ENCODE measurements at places on chromosomes 2 and 18. TPM values are rescaled to one million over a fixed set of nuclear protein-coding genes. Genes with fewer than 3 reads are reported as not detected.

GRCh38 chr2:137950238-137950637 lies 14.0 kb upstream of the HNMT start:
- DNase-seq = no peak

DNA sequence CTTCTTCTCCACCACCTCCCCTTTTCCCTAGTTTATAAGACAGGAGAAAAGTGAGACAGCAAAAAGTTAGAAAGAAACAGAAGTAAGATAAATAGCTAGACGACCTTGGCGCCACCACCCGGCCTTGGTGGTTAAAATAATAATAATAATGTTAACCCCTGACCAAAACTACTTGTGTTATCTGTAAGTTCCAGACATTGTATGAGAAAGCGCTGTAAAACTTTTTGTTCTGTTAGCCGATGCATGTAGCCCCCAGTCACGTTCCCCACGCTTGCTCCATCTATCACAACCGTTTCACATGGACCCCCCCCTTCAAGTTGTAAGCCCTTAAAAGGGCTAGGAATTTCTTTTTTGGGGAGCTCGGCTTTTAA lies 1.5 kb upstream of the BUB1 start:
- no peak for DNase-seq

- no peak for DNase-seq
These were observed 100.8 kb upstream of the ATP5MC3 start for GRCh38 chr2:175282300-175282699.

DNA sequence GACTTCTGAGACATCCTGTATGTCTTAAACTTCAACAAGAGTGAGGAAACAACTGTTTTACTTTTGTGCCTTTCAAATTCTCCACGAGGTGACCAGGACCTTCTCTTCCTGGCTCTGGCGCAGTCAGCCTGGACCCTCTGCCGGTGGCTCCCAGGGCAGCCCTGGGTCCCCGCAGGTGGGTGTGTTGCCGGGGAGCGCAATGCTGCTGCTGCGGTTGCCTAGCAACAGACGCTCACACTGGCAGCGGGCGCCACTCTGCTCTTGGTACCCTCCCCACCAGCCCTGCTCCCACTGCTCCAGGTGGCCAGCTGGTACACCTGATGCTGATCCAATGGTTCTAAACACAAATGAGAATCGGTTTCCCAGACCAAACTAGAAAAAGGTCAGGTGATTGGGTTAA lies 58.7 kb downstream of the GNAL start:
- no peak for DNase-seq

The DNAH7 gene
- 15.8 TPM for total RNA-seq

All from thyroid gland (tissue), 4 donors.